ENCODE measurements at places on chromosomes 11 and 22. TPM values are rescaled to one million over a fixed set of nuclear protein-coding genes. Genes with fewer than 3 reads are reported as not detected.

The DNAJB7 gene
- total RNA-seq, result not detected

The UBQLN3 gene
- total RNA-seq, result 0.82 TPM

The CRYBB1 gene
- 0.70 TPM for total RNA-seq

The FXYD6 gene
- 54.7 TPM for total RNA-seq

The ROM1 gene
- 1.6 TPM for total RNA-seq

The GAL3ST1 gene
- 27.3 TPM for total RNA-seq

The CAPN5 gene
- total RNA-seq, result 24.8 TPM

The OR52E8 gene
- total RNA-seq, result not detected

The SCN2B gene
- 3.2 TPM for total RNA-seq

The POLD3 gene
- 19.8 TPM for total RNA-seq

The OPCML gene
- 17.4 TPM for total RNA-seq

The APOL2 gene
- 41.9 TPM for total RNA-seq

The TRIM64C gene
- not detected for total RNA-seq

The LRP4 gene
- total RNA-seq, result 25.2 TPM

The C22orf31 gene
- total RNA-seq, result 0.64 TPM

The LRRC56 gene
- total RNA-seq, result 1.8 TPM

The SLC7A4 gene
- total RNA-seq, result 1.3 TPM

The CSNK2A3 gene
- total RNA-seq, result 2.5 TPM

The SCN4B gene
- total RNA-seq, result 2.0 TPM

The SESN3 gene
- 77.1 TPM for total RNA-seq

The SULT4A1 gene
- 1.8 TPM for total RNA-seq

The OR6M1 gene
- not detected for total RNA-seq

The LRRC32 gene
- 72.5 TPM for total RNA-seq

The CARD18 gene
- total RNA-seq, result not detected

The CYB5R2 gene
- 11.9 TPM for total RNA-seq

The MMP13 gene
- total RNA-seq, result not detected

The TIGD3 gene
- total RNA-seq, result 0.35 TPM

The CEND1 gene
- 0.12 TPM for total RNA-seq

The LYVE1 gene
- 43.6 TPM for total RNA-seq

The OR8G1 gene
- total RNA-seq, result not detected

The PSMD13 gene
- total RNA-seq, result 96.4 TPM

The TRIM51 gene
- not detected for total RNA-seq

The NEFH gene
- 1.6 TPM for total RNA-seq

The TMEM45B gene
- total RNA-seq, result 17.3 TPM

The P2RY2 gene
- 6.0 TPM for total RNA-seq

The FOLR2 gene
- total RNA-seq, result 23.8 TPM

The MMP12 gene
- 1.6 TPM for total RNA-seq

The CARS1 gene
- total RNA-seq, result 21.0 TPM

The GRAP2 gene
- 2.5 TPM for total RNA-seq

The PRRG4 gene
- 4.0 TPM for total RNA-seq

The KCNK4 gene
- total RNA-seq, result not detected

The CLCF1 gene
- total RNA-seq, result 3.5 TPM

Measured in metanephros (tissue), 2 donors.